Amniotic stem cell (primary cell): ENCODE measurements at places on chromosomes 11 and 22.

DNA sequence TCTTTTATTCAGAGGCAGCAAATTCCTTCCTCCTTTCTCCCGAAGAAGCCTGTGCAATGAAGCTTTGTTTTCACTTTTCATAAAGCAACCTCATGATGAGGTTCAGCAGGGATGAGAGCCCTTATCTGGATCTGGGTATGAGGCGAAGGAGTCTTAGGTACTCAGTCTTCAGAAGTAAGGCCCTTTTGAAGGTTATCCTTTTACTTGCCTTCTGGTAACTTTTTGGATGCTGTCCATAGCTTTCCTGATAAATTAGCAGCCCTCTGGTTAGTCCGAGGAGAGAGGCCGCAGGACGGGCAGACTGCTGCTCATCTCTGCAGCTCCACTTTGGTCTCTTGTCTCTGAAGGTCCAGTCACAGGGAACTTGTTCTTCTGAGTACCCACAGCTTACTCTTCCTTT is 1.1 kb downstream of the TRIM22 start:
- DNase-seq = no peak

GRCh38 chr11:11895672-11896071 is 53.9 kb downstream of the USP47 start:
- no peak for DNase-seq

DNA sequence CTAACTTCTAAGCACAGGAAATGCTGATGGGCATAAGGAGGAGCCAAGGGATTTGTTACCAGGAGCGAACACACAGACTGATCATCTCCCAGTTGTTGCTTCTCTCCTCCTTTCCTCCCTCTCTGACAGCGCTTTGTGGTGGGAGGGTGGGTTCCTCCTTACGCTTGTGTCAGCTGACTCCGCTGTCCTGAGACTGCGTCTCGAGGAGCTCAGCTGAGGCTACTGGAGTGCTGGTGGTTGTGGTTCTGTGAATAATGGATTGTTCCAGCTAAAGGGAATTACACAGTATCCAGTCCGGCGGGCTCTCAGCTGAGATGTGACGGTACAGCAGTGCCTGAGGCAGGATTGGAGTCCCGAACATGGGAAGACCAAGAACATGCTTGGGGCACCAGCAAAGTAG is 113.4 kb downstream of the CTNND1 start:
- DNase-seq = no peak

GRCh38 chr11:48019217-48019584 is 38.8 kb downstream of the PTPRJ start:
- DNase-seq = no peak

GRCh38 chr22:43244803-43245527 is 58.0 kb upstream of the TTLL12 start:
- no peak for DNase-seq

GRCh38 chr11:12727563-12728211 is 53.5 kb downstream of the TEAD1 start:
- DNase-seq = no peak

GRCh38 chr11:844693-845644 is 2.3 kb downstream of the TSPAN4 start:
- peak; percentile 61 for DNase-seq

DNA sequence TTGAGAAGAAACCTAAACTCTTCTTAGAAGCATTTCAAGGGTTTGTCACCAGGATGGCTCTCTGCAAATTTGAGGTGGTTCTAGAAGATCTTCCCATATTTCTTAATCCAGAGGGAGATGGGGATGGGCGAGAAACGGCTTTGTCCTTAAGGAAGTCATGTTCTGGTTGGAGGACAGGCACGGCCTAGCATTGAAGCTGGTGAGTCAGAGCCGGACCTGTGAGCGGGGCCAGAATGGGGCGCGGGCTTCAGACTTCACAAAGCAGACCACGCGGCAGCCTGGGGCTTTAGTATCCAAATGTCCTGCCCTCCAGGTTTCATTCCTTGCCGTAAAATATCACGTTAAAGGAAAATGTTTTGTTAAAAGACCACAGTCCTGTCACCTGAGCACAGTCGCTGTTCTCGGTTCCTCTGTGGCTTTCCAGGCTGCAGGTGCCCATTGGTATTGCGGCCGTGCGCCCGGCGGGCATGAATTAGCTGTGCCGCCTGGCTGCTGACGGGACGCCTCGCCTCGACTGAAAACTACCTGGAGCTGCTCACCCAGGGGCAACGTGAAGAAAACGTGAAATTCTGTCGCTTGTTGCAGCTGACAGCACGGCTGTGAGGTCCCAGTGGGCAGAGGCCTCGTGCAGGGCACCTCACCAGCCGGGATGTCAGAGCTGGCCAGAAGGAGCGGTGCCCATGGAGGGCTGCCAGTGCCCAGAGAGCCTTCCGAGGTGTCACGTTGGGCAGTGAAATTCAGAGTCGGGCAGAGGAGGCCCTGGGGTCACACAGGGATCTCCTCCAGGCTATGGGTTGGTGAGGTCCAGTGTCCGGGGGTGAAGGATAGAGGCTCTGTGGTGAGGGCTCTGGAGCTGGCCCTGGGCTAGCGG is 59.0 kb downstream of the LRP5 start:
- DNase-seq = no peak

- no peak for DNase-seq
These were observed 16.7 kb upstream of the ZC3H12C start for GRCh38 chr11:110076371-110076965.

- no peak for DNase-seq
These were observed 49.8 kb upstream of the LMO2 start for GRCh38 chr11:33941637-33942160.

DNA sequence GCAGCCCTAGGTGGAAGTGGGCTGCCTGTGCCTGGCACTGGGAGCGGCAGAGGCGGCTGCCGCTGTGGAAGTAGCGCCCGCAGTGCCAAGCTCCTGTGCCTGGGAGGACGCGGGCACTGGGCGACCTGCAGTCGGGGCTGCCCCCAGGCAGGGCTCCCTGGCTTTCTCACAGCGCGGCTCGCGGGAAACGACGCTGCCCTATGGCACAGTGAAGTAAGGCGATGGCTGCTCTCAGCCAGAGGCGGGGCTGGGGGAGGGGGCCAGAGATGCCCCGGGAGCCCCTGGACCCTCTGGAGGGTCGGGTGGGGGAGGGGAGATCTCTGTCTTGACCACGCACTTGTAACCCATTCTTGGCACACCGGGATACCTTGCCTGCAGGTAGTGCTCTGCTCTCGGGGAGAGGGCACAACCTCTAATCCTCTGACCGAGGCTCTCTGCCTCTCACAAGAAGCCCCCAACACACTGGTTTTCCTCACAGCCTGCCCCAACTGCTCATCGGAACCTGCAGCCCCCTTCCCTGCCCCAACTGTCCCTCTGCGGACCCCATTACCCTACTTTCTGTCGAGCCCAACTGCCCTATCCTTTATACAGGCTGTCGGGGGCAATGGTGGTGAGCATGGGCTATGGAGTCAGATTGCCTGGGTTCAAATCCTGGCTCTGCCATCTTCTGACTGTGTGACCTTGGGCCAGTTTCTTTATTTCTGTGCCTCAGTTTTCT is 32.2 kb upstream of the TRIM29 start:
- DNase-seq = no peak

DNA sequence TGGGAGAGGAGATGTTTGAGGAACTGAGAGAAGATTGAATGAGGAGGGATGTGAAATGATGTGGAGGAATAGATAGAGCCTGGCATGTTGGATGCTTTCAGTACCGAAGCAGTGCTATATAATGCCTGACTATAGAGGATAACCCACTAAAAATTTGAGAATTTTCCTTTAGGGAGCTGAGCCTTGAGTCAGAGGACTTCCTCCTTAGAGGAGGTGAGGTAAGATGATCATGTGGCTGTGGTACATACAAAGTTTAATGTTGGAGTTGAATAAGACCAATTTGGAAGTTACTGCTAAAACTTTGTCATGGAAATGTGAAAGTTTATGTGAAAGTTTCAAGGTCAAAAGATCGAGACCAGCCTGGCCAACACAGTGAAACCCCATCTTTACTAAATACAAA is 66.9 kb downstream of the YAP1 start:
- no peak for DNase-seq

DNA sequence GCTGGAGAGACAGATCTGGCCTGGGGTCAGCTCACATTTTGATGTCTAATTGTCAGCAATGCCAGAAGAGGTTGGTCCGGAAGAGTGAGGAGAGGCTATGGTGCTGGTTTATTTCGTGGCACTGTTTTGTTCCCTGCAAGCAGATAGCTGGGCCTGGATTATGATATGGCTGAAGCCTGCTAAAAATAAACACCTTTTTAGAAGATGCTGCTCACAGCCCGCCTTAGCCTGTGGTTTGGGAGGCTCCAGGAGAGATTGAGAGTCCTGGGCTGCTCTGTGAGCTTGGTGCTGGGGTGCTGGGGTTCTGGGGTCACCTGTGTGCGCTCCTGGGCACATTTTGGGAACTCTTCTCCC is 29.6 kb upstream of the ALX4 start:
- no peak for DNase-seq

GRCh38 chr11:19472679-19473078 is 231.9 kb upstream of the E2F8 start:
- DNase-seq = no peak

- DNase-seq = no peak
These were observed 33.0 kb downstream of the CHID1 start for GRCh38 chr11:877565-877964.

DNA sequence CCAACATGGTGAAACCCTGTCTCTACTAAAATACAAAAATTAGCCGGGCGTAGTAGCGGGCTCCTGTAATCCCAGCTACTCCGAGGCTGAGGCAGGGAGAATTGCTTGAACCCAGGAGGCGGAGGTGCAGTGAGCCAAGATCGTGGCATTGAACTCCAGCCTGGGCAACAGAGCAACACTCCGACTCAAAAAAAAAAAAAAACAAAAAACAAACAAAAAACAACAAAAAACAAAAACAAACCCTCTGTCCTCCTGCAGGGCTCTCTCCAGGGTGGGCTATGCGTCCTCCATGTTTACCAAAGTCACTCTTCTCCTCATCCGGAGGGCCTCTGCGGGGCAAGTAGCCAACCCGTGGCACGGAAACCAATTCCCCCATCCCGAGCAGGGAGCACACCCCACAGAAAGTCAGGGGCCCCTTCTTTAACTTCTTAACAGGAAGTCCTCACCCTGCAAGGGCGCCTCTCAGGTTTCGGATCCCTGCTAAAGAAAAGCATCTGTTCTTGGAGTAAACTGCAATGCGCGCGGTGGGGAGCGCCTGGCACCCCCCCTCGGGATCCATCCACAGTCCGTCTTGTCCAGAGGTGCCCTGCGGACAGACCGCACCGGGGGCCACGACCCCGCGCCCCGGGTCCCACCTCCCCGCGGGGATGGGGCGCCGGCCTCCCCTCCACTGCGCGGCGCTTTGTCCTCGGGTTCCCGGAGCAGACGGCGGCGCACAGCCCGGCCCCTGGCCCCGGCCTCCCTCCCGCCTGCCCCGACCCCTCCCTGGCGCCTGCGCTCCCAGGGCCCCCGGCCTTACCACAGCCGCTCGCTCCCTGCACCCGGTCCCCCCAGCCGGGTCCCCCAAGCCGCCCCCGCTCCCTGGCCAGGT is 712 bp downstream of the CERK start:
- DNase-seq = no peak

GRCh38 chr11:65782816-65783228 is 2.0 kb upstream of the AP5B1 start:
- no peak for DNase-seq

DNA sequence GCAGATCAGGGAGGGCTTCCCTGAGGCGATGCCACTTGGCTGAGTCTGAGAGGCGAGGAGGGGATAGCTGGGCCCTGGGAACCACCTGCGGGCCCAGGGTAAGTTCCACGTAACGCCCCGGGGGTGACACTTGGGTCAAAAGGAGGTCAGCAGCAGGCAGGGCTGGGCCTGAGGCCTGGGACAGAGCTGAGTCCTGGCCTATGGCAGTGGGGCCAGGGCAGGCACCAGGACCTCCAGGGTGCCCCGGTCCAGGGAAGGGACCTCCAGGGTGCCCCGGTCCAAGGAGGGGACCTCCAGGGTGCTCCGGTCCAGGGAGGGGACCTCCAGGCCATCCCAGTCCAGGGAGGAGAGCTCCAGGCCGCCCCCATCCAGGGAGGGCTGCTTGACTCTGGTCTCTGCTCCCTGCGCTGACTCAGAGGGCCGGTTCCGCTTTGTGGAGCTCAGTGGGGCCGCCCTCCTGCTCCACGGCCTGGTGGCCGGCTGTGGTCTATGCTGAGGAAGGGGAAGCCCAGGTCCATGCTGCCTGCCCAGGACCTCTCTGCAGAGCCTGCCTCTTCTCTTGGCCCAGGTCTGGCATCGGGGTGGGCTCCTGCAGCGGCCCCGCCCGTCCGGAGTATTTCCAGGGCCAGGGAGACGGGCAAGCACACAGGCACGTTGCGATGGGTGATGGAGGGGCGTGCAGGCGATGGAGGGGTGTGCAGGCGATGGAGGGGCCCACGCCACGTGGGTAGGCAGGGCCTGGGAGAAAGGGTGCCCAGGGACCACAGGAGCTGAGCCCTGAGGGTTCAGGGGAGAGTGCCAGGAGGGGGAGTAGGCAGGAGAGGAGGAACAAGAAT is 19.5 kb upstream of the WNT7B start:
- DNase-seq = peak; percentile 56

DNA sequence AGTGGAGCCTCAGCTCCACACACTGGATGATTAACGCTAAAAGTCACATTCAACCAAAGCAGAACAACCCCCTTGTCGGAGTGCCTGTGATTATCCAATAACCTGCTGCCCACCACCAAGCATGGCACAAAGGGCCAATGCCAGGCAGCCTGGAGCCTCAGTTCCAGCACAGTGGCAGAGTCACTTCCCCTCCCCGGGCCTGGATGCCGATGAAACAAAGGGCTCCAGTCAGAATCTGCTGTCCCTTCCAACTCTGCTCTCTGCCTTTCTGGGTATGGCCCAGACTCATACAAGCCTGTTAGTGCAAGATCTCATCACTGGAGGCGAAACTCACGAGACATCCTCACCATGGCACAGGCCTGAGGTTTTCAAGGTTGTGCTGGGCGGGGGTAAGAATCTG is 52.1 kb downstream of the CLTCL1 start:
- no peak for DNase-seq

DNA sequence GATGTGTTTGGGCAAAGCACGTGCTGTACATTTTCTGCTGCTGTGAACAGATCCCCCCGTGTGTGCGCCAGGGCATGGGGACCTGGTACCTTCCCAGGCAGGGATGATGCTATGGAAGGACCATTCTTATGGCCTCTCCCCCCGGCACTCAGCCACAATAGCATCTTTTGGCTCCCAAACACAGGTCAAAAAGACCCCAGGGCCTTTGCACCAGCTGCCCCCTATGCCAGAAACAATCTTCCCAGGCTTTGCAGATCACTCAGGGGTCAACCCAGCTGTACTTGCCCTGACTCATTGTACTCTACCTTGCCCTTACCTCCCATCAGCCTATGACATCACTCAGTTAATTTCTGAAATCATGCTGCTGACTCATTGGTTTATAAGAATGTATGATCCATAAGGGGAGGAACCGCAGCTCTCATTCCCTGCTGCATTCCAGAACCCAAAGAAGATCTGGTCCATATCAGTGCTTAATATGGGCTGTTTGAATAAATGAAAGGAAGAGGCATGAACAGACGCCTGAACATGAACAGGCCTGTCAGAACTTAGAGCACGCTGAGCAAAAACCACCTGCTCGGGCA is 100.7 kb downstream of the CELSR1 start:
- no peak for DNase-seq
